Stimulated activated CD8-positive, alpha-beta memory T cell treated with anti-CD3 and anti-CD28 coated beads, Interleukin-7, amount 100 ng/mL, for 48 hours (primary cell): ENCODE measurements at places on chromosomes 7 and 10.

GRCh38 chr7:107659666-107660065 lies 962 bp upstream of the SLC26A4 start:
- DNase-seq = peak; percentile 55

GRCh38 chr7:94395141-94396036 lies 694 bp downstream of the COL1A2 start:
- no peak for DNase-seq

- peak; percentile 23 for DNase-seq
These were observed 74.6 kb downstream of the CUL1 start for GRCh38 chr7:148773334-148773733.

DNA sequence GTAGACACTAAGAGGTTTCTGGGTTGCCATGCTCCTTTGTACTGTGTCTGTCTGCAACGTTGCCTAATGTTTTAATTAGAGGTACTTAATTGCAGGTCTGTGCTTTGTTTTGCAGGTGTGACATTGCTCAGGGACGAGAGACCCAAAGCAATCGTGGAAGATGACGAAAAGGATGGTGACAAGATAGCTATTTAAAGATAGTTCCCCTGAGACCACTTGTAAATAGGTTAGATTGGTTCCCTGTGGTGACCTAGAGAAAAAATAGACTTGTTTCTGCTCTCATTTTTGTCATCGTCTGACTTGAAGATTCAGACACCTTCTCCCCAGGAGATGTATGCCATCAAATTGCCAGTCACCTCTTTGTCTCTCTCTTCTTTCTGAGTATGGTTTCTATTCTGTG lies 20.1 kb downstream of the PPP1R17 start:
- DNase-seq = no peak

DNA sequence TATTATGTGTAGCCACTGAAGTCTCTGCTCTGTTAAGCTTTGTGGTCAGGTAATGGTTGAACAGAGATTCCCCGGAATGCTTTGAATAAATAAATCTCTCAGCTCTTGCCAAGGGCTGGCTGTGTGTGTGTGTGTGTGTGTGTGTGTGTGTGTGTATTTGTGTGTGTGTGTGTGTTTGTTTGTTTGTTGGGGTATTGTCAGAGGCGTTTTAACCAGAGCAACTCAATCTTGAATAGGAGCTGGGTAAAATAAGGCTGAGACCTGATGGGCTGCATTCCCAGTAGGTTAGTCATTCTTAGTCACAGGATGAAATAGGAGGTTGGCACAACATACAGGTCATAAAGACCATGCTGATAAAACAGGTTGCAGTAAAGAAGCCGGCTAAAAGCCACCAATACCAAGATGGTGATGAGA lies 256.2 kb upstream of the CACNA2D1 start:
- no peak for DNase-seq

DNA sequence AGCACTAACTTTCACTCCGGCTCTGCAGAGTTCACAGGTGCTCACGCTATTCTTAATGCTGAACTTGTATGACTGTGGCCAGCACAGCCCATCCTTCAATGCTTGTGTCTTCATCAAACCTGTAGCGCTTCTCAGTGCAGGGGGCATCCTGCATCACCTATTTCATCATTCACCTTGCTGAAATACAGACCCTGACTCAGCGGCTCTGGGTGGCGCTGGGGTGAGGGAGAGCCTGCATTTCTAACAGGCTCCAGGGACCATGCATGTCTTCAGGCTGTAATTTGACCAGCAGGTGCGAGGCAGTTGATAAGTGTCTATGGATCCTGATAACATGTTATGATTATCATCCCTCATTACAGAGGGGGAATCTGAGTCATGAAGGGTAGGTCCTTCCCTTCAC lies 89.3 kb downstream of the VOPP1 start:
- no peak for DNase-seq

DNA sequence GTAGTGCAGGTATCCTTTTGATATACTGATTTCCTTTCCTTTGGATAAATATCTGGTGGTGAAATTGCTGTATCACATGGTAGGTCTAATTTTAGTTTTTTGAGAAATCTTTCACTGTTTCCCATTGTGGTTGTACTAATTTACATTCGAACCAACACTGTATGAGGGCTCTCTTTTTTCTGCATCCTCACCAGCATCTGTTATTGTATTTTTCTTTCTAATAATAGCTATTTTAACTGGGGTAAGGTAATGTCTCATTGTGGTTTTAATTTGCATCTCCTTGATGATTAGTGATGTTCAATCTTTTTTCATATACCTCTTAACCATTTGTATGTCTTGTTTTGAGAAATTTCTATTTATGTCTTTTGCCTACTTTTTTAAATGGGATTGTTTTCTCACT lies 335.4 kb upstream of the MTPN start:
- no peak for DNase-seq

DNA sequence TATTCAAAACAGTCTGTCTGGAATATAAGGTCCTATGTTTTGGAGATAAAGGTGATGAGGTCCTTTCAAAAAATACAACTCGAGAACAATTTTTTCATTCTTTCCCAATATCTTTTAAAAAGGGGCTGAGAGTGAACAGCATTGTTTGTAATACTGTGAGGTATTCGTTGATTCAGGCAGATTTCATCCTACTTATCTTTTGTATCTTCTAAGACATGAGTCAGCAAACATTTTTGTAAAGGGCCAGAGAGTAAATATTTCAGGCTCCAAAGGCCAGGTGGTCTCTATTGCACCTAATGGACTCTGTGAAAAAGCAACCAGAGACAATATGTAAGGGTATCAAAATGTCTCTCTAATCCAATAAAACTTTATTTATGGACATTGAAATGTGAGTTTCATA lies 8.1 kb upstream of the ANK3 start:
- DNase-seq = no peak

GRCh38 chr7:2482725-2483451 lies 6.7 kb upstream of the GRIFIN start:
- no peak for DNase-seq

DNA sequence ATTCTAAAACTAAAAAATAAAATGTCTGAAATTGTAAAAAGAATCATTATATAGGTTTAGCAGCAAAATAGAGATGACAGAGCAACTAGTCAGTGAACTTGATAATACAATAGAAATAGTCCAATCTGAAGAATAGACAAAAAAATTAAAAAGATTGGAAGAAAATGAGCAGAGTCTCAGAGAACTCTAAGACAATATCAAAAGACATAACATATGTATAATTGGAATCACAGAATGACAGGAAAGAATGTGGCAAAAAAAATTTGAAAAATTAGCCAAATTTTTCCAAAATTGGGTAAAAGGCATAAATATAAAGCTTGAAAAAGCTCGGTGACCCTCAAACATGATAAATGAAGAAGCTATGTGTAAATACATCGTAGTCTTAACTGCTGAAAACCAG lies 38.0 kb upstream of the CASD1 start:
- no peak for DNase-seq

- DNase-seq = no peak
These were observed 221.0 kb downstream of the DYNC1I1 start for GRCh38 chr7:95993380-95993779.

DNA sequence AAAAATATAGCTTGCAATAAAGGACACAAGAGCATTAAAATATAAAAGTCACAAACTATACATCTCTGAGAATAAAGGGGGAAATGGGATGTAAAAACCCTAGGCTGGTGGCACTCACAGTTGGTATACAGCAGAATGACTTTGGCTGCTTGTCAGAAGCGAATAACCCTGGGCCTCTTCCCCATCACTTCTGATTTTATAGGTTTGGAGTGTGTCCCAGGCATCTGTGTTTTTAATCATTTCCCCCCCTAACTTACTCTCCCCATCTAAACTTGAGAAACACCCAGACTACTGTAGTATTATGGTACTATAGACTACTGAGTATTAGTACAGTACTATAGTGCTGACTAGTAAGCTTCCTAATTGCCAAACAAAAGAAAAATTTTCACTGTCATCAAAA lies 1.8 kb upstream of the RPA3 start:
- DNase-seq = no peak

DNA sequence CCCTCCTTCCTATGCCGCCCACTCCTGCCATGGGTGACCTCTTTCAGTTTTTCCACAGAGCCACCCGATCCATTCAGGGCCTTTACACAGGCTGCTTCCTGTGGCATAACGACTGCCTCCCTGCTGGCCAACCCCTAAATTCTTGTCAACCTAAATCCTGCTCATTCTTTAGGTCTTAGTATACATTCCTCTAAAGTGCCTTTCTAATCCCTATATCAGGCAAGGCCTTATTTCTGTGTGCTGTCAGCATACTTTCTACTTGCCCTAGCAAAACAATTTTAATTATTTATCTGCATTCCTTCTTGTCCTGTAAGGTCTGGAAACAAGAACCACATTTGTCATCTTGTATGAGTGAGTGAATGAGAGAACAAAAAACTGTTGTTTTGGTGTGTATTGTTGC lies 132.4 kb downstream of the DNAH11 start:
- DNase-seq = no peak

- DNase-seq = no peak
These were observed 10.0 kb downstream of the ZNF316 start for GRCh38 chr7:6647080-6647479.

DNA sequence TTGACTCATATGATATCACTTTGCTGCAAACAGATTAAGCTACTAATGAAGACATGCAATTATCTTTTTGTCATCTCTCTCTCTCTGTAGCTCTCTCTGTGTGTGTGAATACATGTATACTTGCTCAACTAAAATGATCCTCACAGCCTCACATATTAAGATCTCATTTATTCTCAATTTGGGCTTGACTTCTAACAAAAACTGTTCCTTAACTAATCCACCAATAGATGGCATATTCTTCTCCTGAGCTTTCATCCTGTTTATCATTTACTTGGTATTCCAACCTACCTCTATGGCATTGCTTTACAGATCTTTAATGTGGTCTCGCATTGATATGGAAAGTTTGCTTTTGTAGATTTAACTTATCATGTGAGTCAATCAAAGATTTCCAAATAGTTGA lies 540.4 kb downstream of the CNTNAP2 start:
- DNase-seq = no peak

GRCh38 chr10:14586901-14587300 lies 187.8 kb downstream of the FAM107B start:
- DNase-seq = no peak

DNA sequence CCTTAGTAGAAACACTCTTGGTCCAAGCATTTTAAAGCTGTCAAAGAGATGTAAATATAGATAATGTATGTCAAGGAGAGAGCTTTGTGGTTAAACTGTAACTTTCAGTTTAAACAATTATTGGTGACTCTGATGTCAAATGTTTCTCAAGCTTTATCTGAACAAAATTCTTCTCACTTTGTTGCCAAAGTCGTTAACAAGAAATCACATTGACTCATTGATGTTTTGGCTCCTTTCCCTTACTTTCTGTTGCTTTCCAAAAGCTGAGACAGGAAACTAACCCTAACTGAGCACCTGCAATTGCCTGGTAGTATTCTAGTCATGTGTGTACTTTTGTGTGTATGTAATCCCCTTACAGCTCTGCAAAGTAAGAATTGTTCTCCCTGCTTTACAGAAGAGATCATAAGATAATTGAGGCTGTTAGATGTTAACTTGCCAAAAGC lies 108.5 kb downstream of the CFTR start:
- no peak for DNase-seq

- DNase-seq = no peak
These were observed 947.9 kb upstream of the LRRN3 start for GRCh38 chr7:110142939-110143526.

- DNase-seq = no peak
These were observed 161.8 kb downstream of the SKIDA1 start for GRCh38 chr10:21363731-21364104.

DNA sequence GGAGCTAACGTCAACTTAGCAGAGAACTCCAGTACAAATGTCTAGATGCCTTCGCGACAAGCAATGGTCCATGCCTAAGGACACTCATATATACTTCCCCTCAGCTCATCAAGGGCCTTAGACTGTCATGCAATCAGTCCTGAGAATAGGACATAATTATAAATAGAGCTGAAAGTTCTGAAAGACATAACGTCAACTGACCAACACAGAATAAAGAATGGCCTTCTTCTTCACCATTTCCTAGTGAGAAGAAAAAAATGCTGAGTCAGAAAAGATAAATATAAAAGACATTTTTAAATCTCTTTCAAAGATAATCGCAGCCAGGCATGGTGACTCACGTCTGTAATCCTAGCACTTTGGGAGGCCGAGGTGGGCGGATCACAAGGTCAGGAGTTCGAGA lies 83.2 kb downstream of the ARMH3 start:
- no peak for DNase-seq

- no peak for DNase-seq
These were observed 110.9 kb downstream of the WDR11 start for GRCh38 chr10:120961795-120962755.

- no peak for DNase-seq
These were observed 5.8 kb upstream of the NCOA4 start for GRCh38 chr10:46035923-46036849.

DNA sequence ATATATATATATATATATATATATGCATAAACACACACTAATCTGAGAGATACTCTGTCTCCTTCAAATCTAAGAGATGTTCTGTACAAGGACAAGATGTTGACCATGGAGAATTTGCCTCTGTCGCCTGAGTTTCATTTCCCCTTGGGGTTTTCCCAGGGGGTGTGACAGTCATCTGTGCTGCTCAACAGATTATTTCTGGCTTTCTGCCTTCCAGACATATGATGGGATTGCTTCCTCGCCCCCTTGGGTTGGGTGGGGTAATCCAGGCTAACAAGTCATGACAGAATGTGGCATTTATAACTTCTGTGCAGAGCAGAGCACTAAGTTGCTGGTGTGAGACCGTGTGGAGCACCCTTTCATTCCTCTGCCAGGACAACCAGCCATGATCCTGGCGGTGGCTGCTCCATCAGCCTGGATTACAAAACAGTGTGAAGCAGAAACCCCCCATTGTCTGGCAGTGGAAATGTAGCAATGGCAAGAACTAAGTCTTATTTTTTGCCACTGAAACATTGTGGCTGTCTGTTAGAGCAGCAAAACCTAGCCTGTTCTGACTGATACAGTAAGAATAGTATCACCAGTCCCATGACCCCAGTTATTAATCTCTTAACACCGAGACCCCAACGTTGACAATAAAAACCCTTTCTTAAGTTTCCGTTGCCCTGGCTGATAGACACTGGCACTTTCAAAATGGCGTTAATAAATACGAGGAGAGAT lies 13.7 kb upstream of the USP6NL start:
- DNase-seq = no peak

- peak; percentile 29 for DNase-seq
These were observed 601.3 kb downstream of the GALNT17 start for GRCh38 chr7:71733107-71733870.

DNA sequence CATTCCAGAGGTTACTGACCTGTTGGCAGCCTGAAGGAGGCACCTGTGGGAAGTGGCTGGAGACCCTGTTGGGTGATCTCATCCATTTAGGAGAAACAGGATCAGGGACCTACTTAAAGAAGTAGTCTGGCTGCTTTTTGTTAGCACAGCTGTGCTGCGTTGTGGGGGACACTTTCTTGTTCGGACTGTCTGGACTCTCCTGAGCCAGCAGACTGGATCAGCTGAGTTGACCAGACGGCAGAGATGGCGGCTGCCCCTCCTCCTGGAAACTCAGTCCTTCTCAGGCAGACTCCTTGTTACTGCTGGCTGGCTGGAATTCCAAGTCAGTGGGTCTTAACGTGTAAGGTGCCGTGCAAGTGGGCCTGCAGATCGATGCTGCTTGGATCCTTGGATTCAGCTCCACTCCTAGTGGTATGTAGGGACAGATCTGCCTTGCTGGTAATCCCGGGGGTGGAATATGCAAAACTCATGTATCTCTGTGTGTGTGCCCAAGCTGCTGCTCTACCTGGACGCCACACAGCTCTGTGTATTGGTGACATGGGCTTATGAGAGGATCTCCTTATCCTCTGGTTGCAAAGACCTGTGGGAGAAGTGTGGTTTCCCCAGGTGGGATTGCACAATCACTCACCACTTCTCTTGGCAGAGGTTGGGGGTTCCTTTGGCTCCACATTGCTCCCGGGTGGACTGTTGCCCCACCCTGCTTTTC lies 87.3 kb downstream of the CCSER2 start:
- no peak for DNase-seq
